CD4-positive, alpha-beta memory T cell (primary cell): ENCODE measurements at places on chromosomes 6 and 20. TPM values are rescaled to one million over a fixed set of nuclear protein-coding genes. Genes with fewer than 3 reads are reported as not detected.

The CAGE1 gene
- 0.33 TPM for total RNA-seq

The RUNX2 gene
- 24.0 TPM for total RNA-seq

The HSF2 gene
- total RNA-seq, result 17.4 TPM

The UBE2V1 gene
- total RNA-seq, result 131 TPM

The CCDC170 gene
- not detected for total RNA-seq

The TFEB gene
- 15.7 TPM for total RNA-seq

The KHDC1L gene
- not detected for total RNA-seq
